NCI-H1105 (cell line): ENCODE measurements at places on chromosomes 1 and 21.

- no peak for DNase-seq
Measured at GRCh38 chr1:241606544-241606943, 33.6 kb downstream of the CHML start.

DNA sequence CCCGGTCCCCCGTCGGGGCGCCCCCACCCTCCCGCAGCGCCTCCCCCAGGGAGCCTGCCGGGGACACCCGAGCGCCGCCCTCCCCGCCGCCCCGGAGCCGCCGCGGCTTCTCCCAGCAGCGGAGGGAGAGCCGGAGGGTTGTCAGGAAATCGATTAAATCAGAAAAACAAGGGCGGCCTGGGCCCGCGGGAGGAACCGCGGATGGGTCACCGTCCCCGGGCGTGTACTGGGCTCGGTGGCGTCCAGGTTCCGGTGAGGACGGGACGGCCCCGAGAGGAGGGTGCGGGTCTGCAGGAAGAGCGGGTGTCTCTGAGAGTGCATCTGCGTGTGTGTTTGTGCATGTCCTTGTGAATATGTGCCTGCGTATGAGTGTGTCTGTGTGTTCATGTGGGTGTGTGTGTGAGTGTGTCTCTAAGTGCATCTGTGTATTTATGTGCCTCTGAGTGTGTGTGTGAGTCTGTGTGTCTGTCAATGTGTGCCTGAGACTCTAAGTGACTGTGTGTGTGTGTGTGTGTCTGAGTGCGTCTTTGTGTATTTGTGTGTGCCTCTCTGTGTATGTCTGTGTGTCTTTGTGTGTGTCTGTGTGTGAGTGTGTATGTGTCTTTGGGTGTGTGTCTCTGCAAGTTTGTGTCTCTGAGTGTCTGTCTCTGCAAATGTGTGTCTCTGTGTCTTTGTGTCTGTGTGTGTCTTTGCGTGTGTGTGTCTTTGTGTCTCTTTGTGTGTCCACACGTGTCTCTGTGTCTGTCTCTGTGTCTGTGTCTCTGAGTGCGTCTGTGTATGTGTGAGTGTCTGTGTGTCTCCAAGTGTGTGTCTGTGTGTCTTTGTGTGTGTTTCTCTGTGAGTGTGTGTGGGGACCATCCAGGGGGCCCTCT is 1.1 kb downstream of the SPSB1 start:
- no peak for DNase-seq

- DNase-seq, result no peak
Measured at GRCh38 chr1:243336163-243336562, 80.3 kb downstream of the SDCCAG8 start.

DNA sequence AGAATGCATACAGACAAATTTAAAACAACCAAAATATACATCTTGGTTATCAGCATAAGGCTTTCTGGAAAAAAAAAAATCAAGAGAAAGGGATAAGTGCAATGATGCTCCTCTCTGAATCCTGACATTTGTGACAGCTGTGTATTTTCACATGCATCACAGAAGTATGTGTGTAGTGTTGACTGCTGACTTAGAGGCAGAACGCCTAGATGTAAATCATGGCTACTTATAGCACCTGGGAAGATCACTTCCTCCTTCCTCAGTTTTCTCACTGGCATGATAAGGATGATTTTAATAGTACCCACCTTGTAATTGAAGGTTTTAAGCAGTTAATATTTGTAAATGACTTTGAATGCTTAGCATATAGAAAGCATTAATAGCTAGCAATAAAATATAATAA is 112.5 kb downstream of the MRPL39 start:
- DNase-seq, result no peak

DNA sequence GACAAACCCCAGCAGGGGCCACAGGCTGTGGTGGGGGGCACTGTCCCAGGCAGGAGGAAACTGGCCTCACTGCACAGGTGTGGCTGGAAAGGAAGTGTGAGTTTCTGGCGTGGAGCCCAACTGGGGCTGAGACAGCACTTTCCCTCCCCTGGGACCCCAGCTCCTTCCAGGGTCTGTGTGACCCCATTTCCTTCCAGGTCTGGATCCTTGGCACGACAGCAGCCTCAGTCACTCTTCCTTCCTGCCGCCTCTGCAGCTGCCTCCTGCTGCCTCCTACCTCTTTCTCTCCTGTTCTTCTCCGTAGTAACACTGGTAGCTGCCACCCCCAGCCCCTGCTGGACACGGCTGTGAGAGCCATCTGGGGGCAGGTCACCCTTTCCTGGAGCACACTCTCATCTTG is 88.0 kb downstream of the SIK1 start:
- no peak for DNase-seq

DNA sequence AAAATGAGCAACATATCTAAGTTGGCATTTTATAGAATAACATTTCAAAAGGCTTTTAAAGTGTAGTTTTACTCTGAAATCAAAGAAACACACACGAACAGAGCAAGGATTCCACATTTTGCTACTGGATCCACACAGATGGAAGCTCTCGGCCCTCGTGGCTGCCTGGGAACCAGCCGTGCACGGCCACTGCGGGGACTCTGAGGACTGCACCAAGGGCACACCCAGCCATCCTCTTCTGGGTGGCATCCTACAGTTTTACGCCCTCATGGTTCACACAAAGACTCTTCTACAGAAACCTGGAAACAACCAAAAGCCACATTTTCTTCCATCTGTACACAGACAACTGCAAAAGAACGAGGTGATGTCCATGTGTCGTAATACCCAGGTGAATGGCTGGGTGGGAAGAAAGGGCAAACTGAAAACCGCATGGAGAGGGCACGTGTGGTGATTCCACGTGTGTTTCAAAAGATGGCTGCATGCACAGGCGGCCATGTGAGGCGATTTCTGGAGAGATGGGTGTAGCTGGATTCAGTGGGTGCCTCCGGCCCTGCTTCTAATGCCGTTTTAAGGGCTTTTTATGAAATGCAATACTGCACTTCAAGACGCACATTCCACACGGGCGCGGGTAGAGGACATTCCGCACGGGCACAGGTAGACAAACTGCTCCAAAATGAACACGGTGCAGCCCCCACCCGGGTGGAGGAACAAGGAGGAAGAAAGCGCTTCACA is 8.1 kb downstream of the POFUT2 start:
- DNase-seq, result no peak

- DNase-seq, result no peak
Measured at GRCh38 chr1:223720971-223721591, 8.7 kb downstream of the CAPN2 start.

- peak; percentile 41 for DNase-seq
Measured at GRCh38 chr1:61119085-61119484, 36.7 kb downstream of the NFIA start.

DNA sequence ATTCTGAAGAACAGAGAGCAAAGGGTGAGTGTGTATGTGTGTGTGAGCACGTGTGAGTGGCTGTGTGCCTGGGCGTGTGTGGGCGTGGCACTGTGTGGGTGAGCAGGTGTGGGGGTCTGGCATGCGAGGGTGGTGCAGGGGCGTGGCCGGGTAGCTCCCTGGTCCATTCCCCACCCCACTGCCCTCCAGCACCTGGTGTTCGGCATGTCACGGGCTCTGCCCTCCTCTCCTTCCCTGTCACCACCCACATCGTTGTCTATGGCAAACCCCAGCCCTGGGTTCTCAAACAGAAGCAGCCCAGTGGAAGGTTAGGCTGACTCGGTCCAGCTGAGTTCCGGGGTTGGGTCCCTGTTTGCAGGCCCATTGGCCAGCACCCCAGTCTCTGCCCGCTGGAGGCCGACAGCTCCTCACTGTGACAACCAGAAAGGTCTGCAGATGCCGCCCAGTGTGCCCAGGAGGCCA is 39.8 kb downstream of the UBE2G2 start:
- peak; percentile 4 for DNase-seq

- DNase-seq, result no peak
Measured at GRCh38 chr1:101221945-101222429, 14.8 kb upstream of the S1PR1 start.

DNA sequence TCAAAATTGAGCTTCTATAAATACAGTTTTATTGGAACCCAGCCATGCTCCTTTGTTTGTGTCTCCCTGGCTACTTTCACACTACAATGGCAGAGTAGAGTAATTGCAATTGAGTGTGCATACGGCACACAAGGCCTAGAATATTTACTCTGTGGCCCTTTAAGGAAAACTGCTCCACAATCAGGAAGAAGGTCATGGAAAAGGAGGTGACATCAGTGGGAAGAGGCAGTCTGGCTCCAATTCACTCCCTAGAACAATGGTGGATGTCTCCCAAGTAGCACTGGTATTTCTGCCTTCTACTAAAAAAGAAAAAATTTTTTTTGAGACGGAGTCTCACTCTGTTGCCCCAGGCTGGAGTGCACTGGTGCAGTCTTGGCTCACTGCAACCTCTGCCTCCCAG is 51.3 kb downstream of the KRTAP19-8 start:
- DNase-seq, result no peak

DNA sequence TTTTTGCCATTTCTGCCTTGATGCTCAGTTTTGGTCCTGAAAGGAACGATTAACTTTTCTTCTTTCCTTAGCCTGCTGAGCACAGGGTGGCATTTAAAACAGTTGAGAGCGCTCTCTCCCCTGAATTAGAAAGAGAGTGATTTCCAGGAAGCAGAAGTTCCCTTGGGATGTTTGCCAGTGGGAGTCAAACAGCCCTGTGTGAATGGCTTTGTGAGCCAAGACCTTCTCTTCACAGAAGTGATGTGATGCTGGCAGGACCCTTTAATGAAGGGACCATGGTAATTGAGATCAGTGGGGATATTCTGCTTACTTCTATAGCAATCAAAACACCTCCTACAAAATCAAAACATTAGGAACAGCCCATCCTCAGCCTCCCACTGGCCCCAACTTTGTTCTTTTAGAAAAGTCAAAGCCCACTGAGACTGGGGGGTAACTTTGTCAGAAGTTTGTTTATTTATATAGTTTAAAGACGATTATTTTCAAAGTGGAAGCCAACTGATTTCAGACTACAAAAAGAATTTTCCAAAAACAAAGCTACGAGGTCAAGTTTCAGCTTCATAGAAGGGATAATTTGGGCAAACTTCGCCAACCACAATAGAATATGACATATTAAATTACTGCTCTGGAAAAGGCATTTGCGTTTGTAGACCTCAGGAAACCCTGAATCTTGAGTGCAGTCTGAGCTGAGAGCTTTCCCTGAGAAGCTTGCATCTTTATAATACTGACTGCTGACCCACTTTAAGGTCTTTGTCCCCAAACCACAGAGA is 122.7 kb downstream of the GABPA start:
- no peak for DNase-seq

- no peak for DNase-seq
Measured at GRCh38 chr1:183303323-183303645, 114.9 kb downstream of the NMNAT2 start.

- no peak for DNase-seq
Measured at GRCh38 chr1:90969241-90969640, 52.6 kb downstream of the ZNF644 start.

GRCh38 chr1:235734335-235734734 is 84.8 kb upstream of the GNG4 start:
- no peak for DNase-seq

DNA sequence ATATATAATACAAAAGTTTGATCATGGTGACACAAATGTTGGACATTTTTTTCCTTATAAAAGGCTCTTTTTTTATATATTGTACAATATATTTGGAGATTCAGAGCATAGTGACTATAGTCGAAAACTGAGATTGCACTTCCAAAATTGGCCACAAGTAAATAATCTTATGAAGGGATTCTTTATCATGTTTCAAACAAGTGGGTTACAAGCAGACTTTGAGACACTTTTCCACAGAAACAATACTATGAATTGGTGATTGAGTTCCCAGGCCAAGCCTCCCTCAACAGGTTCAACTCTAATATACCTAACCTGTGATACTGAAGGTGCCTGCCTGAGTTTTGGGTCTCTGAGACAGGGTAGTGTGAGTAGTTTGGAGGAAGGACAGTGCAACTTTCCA is 13.8 kb downstream of the LEPR start:
- DNase-seq, result no peak

GRCh38 chr1:216261631-216262030 is 161.6 kb downstream of the USH2A start:
- no peak for DNase-seq

GRCh38 chr1:16302709-16303627 is 49.3 kb downstream of the FBXO42 start:
- no peak for DNase-seq

GRCh38 chr21:37675202-37675801 is 241.0 kb downstream of the KCNJ6 start:
- peak; percentile 9 for DNase-seq

DNA sequence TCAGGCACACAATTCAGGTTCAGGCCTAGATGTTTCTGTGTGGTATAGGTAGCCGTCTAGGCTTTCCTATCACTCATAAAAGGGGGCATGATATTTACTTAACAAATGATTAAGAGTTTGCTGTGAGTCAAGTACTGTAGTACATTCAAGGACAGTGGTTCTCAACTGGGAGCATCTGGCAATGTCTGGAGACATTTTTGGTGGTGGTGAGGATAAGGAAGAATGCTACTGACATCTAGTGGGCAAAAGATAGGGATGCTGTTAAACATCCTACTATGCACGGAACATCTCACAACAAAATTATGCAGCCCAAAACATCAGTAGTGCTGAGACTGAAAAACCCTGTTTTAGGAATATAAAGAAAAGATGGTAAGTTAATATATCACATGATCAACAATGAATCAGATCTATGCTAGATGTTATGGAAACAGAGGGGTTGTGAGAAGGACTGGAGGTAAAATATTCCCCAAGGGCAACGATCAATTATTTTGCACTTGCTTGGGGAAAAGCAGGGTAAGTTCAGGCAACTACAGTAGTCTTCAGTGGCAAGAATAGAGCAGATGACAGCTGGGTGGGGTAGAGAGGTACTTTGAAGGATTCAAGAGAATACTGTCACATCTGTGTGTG is 4.9 kb downstream of the DNTTIP2 start:
- no peak for DNase-seq

DNA sequence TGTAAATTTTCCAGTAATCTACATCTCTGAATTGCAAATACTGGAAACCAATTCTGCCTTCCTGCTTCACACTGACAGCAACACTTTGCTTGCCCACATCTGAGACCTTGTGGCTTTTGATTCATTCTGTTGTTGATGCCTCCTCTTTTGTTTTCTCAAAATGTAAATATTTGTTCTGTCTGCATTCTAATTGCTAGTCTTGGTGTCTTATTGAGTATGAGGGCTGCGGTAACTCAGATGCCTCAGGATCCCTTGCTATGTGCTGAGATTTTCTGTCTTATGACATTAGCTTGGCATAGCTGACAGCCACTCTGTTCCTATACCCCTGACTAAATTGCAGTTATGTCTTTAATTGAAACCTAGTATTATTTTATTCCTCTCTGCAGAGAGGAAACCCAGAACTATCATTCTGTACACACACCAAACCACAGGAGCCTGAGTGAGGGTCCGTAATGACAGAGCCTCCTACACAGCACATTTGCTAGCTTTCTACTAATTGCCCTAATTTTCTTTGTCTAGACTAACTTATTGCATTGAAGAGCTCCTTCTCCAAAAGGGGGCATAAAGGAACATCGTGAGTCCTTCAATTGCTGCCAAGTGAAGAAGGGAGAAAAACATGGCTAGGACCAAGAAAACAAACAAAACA is 72.1 kb downstream of the GREM2 start:
- no peak for DNase-seq

GRCh38 chr1:32990887-32991286 is 26.3 kb upstream of the RNF19B start:
- DNase-seq, result no peak

- no peak for DNase-seq
Measured at GRCh38 chr1:211327346-211327921, 801 bp downstream of the TRAF5 start.

- no peak for DNase-seq
Measured at GRCh38 chr1:19925342-19926070, 2.1 kb upstream of the PLA2G2E start.
